ENCODE measurements at places on chromosomes 1 and 21. TPM values are rescaled to one million over a fixed set of nuclear protein-coding genes. Genes with fewer than 3 reads are reported as not detected.

CD1D gene
- total RNA-seq: not detected

PEAR1 gene
- 28.2 TPM for total RNA-seq

FAM78B gene
- total RNA-seq: 0.51 TPM

MSH4 gene
- 0.68 TPM for total RNA-seq

ZP4 gene
- not detected for total RNA-seq

BATF3 gene
- total RNA-seq: 0.71 TPM

DNA sequence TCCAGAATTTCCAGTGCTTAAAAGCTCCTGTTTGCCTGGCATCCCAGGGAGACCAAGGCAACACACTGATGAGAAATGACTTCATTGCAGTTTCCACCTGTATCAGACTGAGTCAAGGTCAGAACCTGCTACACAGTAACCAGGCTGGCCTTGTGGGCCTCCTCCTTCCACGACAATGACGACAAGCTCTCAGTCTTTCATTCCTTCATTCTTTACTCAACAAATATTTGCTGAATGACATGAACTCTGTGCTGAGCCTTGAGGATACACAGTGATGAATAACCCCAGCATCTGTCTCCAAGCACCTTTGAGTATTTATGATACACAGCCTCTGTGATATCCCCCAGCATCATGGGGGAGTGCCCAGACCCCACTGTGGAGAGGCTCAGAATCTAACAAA, 8.9 kb upstream of the LCE5A start:
- DNase-seq: no peak

DNA sequence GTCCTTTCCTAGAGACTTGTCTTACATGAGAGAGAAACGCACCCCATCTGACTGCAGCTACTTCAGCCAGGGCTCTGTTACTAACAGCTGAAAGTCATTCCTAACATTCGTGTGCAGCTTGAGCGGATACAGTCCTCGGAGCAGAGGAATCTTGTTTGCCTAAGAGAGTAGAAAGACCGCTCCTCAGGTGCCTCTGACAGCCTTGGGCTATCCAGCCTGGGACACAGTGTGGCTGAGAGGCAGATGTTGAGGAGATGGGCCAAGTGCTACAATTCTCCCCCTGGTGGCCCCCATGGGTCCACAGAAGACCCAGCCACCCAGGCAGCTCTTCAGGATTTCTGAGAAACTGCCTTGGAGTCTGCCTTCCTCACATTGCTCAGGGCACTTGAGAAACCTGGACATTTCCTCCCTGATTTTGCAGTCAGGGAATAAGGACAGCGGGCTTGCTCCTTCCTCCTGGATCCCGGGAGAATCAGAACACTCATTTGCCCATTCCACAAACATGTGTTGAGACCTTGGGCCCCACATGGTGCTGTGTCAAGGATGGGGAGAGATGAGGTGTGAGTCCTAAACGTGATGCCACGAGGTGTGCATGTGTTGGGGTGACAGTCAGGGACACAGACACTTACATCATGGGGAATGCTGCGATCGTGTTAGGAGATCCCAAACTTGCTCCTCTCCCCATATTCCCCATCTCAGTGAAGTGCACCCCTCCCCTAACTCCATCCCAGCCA, 13.1 kb downstream of the TRIM62 start:
- no peak for DNase-seq

DNA sequence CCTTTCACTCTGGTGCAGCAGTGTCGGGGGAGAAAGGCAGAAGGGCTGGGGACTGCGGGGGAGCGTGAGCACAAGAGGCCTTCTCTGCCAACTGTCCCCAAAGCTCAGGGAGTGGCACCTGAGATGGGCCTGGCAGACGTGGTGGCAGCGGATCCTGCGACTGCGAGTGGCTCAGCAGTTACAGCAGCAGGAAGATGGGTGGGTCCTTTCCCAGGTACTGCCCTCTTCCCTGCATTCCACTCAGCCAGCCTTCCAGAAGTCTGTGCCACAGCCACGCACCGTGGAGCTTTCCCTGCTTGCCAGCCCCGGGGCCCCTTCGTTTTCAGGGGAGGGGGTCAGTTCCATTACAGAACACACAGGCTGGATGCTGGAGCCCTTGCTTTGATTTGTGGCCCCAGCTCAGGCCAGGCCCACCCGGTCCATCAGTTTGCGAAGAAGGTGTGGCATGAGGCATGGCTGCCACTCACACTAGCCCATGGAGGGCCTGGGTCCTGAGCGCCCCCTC, 17.2 kb downstream of the MTHFR start:
- DNase-seq: no peak

- no peak for DNase-seq
Measured at GRCh38 chr1:155131285-155131684, 3.6 kb downstream of the EFNA1 start.

- no peak for DNase-seq
Measured at GRCh38 chr1:34199927-34200326, 23.2 kb downstream of the C1orf94 start.

DNA sequence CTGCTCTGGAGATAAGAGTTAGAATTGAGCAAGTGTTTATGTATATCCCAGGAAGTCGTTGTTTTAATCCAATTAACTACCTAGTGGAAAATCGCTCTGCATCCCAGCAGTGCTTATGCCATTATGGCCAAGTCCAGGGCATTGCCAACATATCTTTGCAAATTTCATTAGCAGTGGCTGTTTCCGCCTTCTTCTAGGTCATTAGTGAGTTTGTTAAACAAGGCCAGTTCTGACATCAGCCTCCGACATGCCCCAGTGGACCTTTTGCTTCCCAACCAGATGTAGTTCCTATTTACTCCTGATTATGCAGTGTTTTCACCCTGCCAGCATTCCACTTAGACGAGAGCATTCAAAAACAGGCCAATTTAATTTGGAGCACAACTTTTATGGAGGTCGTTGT, 106.8 kb upstream of the FAM78B start:
- no peak for DNase-seq

- DNase-seq: no peak
Measured at GRCh38 chr21:46527801-46528200, 69.1 kb downstream of the DIP2A start.

DNA sequence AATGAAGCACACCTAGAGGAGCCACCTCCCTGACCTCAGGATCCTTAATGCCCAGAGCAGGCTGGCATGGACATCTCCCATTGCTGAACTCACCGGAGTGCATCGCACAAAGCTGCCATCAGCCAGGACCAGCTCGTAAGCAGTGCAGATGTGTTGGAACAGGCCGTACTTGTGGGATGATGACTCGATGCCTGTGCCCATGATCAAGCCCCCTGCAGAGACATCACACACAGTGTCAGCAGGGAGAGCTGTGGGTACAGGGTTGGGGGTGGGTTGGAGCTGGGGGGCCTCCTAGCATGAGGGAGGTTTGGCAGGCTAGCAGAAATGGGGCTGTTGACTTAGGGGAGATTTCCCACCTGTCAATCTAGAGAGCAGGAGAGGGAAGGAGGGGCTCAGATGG, 12.0 kb downstream of the DHCR24 start:
- DNase-seq: no peak

DNA sequence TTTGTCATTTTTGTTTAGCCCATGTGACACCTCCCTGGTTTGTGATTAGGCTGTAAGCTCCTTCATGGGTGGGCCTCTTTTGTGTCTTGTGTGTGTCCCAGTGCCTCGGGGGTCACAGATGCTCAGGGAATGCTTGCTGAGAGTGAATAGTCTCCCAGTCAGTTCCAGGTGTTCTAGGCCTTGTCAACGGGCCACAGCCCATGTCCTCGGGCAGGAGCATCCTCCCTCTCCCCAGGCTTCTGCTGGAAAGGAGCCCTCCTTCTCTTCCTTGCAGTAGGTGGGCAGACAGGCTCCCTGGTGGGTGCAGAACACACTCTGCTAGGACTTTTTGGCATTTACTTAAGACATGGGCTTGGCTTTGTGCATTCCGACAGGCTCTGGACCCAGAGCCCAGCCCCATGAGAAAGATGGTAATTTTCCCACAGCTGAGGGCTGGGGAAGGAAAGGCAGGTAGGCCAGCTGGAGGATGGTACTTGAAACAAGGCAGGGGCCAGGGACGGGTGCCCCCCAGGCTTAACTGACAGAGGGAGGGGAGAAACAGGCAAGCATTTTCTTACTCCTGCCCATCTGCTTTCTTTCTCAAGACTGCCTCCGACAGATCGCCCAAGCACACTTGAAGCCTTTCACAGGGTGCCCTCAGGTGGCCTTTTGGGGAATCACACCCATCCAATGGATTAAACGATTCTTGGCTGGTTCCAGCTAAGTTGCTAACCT, 7.1 kb upstream of the CPLANE2 start:
- peak; percentile 90 for DNase-seq
